ENCODE measurements at places on chromosomes 12 and 14. TPM values are rescaled to one million over a fixed set of nuclear protein-coding genes. Genes with fewer than 3 reads are reported as not detected.
A peak's percentile ranks its signal among the peaks of the same experiment; 100 is the strongest.

DNA sequence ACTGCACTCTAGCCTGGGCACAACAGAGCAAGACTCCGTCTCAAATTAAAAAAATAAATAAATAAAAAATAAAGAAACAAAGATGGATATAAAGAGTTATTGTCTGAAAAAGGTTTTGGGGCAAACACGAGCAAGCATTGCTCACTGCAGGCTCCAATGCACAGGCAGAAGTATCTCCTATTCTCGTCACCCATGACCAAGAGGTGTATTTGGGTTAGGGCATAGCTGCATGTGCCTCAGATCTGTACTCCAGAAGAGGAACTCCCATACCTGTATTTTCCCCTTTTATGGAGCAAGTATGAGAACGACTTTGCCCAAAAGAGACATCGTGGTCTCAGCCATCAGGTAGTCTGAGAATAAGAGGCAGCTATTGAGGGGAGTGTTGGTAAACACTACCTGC is 10.2 kb upstream of the TCP11L2 start:
- H3K36me3 ChIP-seq, result no peaks in the 10 kb centered on the region
- no peak overlapping the region for H3K4me3 ChIP-seq
- no peak for DNase-seq
- no peaks in the 10 kb centered on the region for H3K27me3 ChIP-seq

DNA sequence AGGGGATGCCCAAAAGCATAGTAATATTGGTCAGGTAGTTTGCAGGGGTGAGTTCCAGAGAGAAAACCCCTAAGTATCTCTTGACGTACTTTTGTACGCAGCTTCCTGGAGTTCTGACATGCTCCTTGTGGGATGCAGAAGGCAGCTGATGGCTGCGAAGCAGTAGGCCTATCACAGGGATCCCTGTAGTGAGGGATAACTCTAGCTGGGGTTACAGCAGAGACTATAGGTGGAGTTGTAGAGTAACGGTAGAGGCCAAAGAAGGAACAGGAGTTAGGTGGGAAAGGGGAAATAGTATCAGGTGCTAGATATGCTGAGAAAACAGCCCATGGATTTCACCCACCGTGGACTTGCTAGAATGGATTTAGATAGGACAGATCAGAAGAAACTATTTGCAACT is 37.3 kb downstream of the MGST1 start:
- no peak overlapping the region for H3K27ac ChIP-seq
- H3K27me3 ChIP-seq, result no peaks in the 10 kb centered on the region
- H3K4me3 ChIP-seq, result no peak overlapping the region
- peaks cover 8% of the 10 kb centered on the region for H3K36me3 ChIP-seq
- peaks cover 21% of the 10 kb centered on the region for H3K4me1 ChIP-seq
- no peak for DNase-seq

DNA sequence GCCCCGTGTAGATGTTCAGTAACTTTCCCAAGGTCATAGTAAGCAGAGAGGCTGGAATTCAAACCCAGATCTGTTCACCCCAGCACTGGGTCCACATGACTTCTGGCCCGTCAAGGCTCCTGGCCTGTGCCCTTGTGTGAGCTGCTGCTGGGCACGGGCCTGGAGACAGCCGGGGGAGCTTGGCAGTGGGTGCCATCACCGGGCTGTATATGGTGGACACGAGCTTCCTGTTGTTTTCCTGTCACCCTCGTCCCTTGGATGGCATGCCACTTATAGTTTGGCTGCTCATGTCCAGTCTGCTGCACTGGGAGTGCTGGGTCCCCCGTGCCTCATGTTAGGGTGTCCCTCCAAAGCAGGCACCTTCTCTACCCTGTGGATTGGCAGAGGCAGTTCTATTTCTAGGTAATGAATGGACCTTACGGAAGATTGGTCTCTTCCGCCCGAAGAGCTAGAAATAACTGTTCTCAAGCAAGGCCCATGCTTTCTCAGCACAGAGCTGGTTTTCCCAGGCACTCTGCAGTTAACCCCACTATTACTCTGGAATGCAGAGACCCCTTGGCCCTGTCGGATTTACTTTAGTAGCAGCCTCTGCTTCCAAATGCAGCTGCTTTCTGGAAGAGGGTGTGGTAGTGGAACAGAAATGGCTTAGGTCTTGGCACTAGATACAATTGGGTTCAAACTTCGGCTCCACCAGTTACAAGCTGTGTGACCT is 44.3 kb downstream of the ELK3 start:
- peaks cover 12% of the 10 kb centered on the region for H3K4me1 ChIP-seq
- H3K27ac ChIP-seq, result no peak overlapping the region
- H3K36me3 ChIP-seq, result no peaks in the 10 kb centered on the region
- no peaks in the 10 kb centered on the region for H3K27me3 ChIP-seq
- DNase-seq, result no peak

GRCh38 chr12:125194163-125194773 is 129.0 kb downstream of the AACS start:
- peaks cover 76% of the 10 kb centered on the region for H3K4me1 ChIP-seq
- peak; percentile 68 for DNase-seq
- peaks cover 11% of the 10 kb centered on the region for H3K36me3 ChIP-seq
- H3K27me3 ChIP-seq, result peaks cover 2% of the 10 kb centered on the region
- peak overlapping the region; percentile 53 for H3K4me3 ChIP-seq

DNA sequence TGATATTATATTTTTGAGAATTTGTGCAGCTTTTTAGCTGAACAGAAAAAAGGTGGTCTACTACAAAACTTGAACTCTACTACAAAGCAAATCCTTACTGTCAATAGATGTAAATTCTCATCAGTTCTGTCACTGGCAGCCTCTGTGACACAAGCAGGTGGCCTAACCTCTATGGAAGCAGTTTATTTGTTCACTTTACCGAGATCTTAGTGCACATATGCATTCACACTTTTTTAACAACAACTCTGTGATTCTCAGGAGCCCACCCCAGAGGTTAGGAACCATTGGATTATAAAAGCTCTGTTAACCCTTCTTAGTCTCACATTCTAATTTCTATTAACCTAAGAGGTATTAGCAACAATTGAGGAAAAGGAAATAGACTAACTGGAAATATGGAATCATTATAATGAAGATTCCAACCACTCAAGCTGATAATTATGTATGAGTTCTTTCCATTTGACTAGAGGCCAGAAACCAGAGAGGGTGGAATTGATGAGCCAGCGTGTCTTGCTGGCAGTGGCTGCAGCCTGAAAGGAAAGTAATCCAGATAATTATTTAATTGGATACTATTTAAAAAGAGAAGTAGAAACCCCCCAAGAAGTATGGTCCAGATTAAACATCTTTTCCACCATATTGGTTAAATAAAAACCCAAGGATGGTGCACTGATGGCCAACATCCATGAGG is 451.1 kb downstream of the TMEM117 start:
- DNase-seq, result no peak
- H3K36me3 ChIP-seq, result no peaks in the 10 kb centered on the region
- H3K4me3 ChIP-seq, result no peak overlapping the region
- no peaks in the 10 kb centered on the region for H3K4me1 ChIP-seq
- H3K27ac ChIP-seq, result no peak overlapping the region
- no peaks in the 10 kb centered on the region for H3K27me3 ChIP-seq

Gene OR6C2
- total RNA-seq, result not detected

Data from WTC11 (cell line).